ENCODE measurements at places on chromosomes 4 and X. TPM values are rescaled to one million over a fixed set of nuclear protein-coding genes. Genes with fewer than 3 reads are reported as not detected.

- H3K36me3 ChIP-seq = no peaks in the 10 kb centered on the region
- no peaks in the 10 kb centered on the region for H3K4me1 ChIP-seq
- no peak overlapping the region for H3K4me3 ChIP-seq
- no peak overlapping the region for H3K27ac ChIP-seq
- no peak for DNase-seq
These were observed 87.9 kb downstream of the TET2 start for GRCh38 chr4:105234582-105234981.

- no peaks in the 10 kb centered on the region for H3K36me3 ChIP-seq
- no peak for DNase-seq
- no peak overlapping the region for H3K4me3 ChIP-seq
- no peak overlapping the region for H3K27ac ChIP-seq
These were observed 120.5 kb downstream of the CAMK2D start for GRCh38 chr4:113641025-113641431.

DNA sequence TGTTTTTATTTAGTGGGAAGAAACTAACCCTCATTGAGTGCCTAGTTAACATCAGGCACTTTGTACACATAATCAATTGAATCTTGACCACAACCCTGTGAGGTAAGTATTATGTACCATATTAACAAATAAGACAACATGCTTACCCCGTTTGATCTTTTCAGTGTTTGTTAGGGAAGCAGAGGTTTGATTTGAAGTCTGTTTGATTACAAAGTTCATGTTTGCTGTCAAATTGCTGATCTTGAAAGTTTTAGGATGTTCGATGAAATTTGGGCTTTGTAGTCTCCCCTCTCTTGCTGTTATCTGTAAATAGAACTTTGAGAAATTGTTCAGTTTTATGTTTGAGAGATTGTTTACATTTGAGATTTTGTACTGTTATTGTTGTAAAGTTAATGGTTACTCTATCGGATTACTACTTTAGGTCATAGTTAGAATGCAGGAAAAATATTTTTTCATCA is 13.4 kb upstream of the ADH4 start:
- peaks cover 7% of the 10 kb centered on the region for H3K36me3 ChIP-seq
- H3K27me3 ChIP-seq = no peaks in the 10 kb centered on the region
- no peak overlapping the region for H3K27ac ChIP-seq
- DNase-seq = no peak
- H3K4me1 ChIP-seq = no peaks in the 10 kb centered on the region

GRCh38 chr4:114281164-114281960 is 301.9 kb upstream of the ARSJ start:
- no peaks in the 10 kb centered on the region for H3K36me3 ChIP-seq
- no peak overlapping the region for H3K27ac ChIP-seq
- DNase-seq = no peak
- no peaks in the 10 kb centered on the region for H3K4me1 ChIP-seq
- H3K4me3 ChIP-seq = no peak overlapping the region

GRCh38 chr4:155668707-155669220 is 2.1 kb downstream of the GUCY1A1 start:
- peaks cover 19% of the 10 kb centered on the region for H3K4me1 ChIP-seq
- no peaks in the 10 kb centered on the region for H3K36me3 ChIP-seq

Gene OPN1LW
- not detected for total RNA-seq

Gene OR13H1
- total RNA-seq = not detected

Gene BEND4
- total RNA-seq = not detected

Gene MGAT4D
- total RNA-seq = not detected

Gene CCNB3
- total RNA-seq = 0.40 TPM

Gene P2RY4
- total RNA-seq = not detected

Gene HEPH
- 0.79 TPM for total RNA-seq

All from esophagus squamous epithelium (tissue), 5 donors.